Stimulated activated CD8-positive, alpha-beta memory T cell treated with anti-CD3 and anti-CD28 coated beads, Interleukin-7, amount 100 ng/mL, for 48 hours (primary cell): ENCODE measurements at places on chromosomes 11 and 22.

- no peak for DNase-seq
Measured at GRCh38 chr11:32168924-32169323, 78.0 kb downstream of the RCN1 start.

DNA sequence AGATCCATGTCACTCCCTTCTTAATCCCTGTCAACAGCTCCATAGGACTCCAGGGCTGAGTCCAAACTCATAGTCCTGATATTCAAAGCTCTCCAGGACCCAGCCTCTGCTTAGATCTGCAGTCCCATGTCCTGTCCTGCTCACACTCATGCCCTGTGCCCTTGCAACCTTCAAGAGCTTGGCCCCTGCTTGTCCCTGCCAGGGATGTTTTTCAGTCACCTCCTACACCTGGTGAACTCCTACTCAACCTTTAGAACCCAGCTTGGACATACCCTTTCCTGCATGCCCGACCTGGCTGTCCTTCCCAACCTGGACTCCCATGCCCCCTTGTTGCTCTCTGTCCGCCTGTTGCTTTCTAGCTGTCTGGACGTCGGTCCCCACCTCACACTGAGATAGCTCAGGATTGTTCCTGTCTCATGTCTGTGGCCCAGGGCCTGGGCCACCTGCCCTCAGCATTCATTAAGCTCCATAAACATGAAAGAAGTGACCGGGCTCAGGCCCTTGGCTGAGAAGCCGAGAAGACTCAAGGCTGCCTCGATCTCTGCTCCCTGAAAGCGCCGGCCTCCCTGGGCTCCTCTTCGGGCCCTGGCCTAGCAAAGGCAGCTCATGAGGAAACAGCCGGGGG is 48.8 kb upstream of the RTL6 start:
- DNase-seq, result no peak

DNA sequence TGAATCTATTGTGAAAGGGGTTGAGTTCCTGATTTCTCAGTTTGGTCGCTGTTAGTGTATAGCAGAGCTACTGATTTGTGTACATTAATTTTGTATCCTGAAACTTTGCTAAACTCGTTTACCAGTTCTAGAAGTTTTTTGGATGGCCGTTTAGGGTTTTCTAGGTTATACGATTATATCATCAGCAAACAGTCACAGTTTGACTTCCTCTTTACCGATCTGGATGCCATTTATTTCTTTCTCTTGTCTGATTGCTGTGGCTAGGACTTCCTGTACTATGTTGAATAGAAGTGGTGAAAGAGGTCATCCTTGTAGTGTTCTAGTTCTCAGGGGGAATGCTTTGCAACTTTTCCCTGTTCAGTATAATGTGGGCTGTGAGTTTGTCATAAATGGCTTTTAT is 24.6 kb upstream of the OOSP4B start:
- DNase-seq, result no peak

GRCh38 chr11:126109941-126110731 is 47.5 kb upstream of the CDON start:
- DNase-seq, result no peak

DNA sequence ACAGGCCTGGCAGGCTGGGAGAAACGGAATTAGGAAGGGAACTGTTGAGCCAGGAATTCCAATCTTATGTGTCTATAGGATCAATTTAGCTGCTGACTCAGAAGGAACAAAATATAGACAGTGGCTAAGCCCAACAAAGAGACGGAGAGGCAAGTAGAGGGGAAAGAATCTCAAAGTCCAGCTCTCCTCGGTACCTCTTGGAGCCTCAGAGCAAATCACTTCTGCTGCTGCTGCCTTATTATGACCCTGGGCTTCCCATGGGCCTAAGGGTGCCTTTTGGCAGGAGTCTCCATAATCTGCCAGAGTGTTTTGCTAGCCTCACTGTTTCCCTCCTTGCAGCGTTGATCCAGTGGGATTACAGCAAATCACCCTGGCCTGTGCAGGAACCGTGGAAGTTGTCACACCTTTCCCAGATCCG is 31.7 kb downstream of the PAX6 start:
- DNase-seq, result no peak

GRCh38 chr11:69245041-69245440 is 48.9 kb upstream of the MYEOV start:
- no peak for DNase-seq

DNA sequence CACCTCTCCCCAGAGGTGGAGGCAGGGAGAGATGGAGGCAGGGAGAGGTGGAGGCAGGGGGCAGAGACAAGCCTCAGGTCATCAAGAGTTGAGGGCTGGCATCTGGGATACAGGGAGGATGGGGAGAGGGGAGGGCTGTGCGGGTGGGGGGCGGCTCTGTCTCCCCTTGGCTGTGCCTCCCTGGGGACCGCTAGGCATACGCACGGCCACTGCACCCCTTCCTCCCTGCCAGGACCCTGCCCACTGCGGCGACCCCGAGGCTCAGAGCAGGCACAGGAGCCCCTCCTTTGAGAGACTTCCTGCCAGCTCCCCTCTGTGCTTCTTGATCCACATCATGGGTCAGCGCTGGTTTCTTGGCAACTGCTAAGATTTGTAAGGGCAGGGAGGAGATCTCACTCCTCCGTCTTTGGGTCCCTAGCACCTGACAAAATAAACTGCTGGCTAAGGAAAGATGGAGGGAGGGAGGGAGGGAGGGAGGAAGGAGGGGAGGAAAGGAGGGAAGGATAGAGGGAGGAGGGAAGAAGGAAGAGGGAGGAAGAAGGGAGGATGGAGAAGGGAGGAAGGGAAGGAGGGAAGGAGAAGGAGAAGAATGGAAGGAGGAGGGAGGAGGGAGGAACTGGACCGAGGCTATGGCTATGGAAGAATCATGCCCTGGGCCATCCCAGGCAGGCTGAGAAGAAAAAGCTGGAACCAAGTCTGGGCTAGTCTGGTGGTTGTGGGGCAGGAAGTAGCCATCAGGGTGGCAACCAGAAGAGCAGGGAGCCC is 18.5 kb downstream of the PRR33 start:
- DNase-seq, result no peak
